ENCODE measurements at places on chromosomes 4 and X.

DNA sequence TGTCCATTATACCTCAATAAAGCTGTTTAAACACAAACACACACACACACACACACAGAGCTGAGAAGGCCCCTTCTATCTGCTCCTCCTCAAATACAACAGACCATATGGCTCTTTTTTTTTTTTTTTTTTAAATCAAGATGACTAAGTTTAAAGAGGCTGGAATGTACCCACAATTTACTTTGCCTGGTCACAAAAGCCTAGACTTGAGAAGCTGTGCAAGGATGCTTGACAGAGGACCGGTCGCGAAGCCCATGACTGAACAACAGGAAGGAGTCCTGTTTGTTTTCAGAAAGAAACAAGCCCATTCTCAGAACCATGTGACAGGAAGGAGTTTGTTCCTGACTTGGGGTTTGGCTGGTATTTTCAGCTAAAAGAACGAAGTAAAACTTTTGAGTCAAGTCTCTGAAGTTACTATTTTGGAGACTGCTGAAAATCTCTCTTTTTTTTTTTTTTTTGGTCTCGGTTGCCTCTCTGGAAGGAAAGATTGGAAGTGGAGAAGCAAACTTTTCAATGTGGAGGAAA, 650.9 kb upstream of the TENM3 start:
- no peak for DNase-seq

GRCh38 chr4:87326460-87326859, 3.8 kb upstream of the HSD17B13 start:
- DNase-seq = no peak

DNA sequence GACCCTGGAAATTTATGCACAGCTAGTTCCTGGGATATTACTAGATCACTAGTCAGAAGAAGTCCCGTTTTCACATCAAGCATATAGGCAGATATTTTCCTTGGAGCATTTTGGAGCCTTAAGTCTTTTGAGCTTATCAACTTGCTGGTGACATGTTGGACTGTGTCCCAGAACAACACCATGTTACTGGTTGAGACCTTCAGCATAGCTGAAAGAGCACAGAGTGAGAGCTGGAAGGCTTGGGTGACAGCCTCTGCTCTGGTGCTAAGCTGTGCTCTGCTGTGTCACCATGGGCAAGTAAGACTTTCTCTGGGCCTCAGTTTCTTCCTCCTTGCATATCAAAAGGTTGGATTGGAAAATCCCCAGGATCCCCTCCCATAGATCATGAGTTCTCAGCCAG, 116.6 kb upstream of the FRMPD4 start:
- no peak for DNase-seq

GRCh38 chr4:932713-933070, 432 bp downstream of the TMEM175 start:
- no peak for DNase-seq

DNA sequence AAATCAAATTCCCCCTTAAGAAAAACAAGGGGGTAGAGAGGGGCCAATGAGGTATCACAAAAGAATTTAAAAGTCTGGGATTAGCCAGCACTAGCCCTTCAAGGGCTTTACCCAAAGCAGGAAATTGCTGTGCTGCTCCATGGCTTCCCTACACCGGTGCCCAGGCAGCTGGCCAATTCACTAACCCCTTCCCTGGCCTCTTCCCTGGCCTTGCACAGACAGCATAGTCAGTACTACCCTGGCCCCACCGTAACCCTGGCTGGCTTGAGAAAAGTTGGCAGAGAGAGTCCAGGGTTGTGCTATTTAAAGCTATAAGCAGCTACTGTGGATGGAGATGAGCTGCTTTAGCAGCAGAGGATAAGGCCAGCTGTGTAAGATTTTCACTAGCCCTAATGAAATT, 43.1 kb downstream of the ADAMTS3 start:
- DNase-seq = no peak

All from GM13977 (cell line).